Left hindlimb (tissue), 1 donor: ENCODE measurements at places on chromosomes 12 and 14.

DNA sequence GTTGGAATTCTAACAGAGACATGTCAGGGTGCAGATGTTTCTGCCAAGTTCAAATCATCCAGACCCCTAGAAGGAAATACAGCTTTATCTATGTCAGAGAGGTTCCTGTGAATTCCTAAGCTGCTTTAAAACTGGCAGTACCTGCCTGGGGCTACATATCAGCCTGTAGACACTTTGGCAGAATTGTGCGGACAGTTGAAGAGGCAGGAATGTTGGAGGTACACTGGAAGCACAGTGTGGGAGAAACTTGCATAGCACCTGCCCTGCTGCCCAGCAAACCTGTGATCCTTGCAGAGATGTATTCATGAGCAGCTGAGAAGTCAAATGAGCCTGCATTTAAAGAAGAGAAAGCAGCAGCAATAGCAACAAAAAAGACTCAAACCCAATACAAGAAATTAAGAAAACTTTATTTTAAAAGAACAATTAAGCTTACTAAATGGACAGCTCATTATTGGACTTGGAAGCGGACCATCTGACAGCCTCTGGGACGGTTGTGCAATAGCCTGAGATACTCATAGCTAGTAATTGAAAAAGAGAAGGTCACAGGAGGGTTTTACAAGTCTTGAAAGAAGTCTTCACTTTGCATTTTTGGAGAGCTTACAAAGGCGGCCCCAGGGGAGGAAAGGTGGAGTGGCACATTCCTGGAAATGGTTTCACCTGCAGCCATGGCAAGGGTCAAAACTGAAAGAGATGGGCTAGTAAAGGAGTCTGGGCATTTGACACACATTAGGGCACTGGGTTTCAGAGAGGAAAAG, 280.9 kb upstream of the FLRT2 start:
- DNase-seq, result no peak

DNA sequence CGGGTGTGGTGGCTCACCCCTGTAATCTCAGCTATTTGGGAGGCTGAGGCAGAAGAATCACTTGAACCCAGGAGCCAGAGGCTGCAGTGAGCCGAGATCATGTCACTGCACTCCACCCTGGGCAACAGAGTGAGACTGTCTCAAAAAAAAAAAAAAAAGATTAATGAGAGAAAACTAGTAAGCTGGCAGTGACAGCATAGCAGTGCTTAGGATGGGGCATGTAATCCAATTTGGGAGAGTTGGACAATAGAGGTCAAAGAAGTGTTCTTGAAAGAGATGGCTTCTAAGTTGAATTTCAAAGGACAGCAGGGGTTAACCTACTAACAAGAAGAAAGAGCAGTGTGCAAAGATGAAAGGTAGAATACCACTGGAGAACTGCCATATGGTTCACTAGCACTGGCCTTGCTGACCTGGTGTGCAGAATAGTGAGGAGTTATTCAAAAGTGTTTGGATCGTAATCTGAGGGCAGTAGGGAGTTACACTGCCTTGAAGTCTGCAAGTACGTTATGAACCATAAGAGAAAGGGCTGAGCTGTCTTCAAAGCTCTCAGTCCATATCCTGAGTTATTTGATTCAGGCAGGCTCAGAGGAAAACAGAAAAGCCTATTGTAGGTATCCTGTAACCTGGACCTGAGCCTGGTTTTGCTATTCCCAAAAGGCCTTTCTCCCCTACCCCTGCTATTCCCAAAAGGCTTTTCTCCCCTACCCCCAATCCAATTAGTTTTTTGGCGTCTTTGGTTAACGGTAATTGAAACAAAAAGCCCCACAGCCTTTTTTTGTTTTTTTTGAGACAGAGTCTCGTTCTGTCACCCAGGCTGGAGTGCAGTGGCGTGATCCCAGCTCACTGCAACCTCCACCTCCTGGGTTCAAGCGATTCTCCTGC, 3.4 kb downstream of the XPOT start:
- DNase-seq, result no peak

GRCh38 chr12:67671419-67671818, 22.9 kb downstream of the DYRK2 start:
- no peak for DNase-seq

DNA sequence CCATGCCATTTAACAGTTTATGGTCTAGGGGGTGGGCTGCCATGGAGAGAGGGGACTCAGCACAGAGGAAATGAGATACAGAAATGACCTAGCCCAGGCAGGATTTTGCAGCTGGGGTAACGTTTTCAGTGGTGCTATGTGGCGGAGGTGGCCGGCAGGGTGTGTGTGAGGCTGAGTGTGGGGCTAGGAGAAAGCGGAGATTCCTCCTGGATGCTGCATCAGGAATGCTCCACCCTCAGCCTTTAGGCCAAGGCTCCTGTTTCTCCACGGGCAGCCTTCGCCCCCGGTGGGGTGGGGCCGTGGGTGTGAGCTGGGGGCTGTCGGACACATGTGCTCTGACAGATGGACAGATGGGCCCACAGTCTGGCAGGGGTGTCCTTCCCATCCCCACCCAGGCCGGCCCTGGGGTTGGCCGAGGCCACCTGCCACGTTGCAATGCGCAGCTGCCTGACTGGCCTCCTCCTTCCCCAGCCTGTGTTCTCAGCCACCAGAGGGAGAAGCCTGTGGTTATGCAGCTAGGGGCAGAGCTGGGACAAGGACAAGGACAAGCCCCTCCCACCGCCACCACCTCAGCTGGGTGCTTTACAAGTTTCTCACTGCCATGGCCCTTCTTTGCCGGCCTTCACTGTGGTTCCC, 44.3 kb downstream of the TEAD4 start:
- DNase-seq, result peak; percentile 72

- DNase-seq, result no peak
Observed at GRCh38 chr12:89134213-89134770, 218.0 kb downstream of the DUSP6 start.

GRCh38 chr14:76844223-76844622, 18.0 kb downstream of the LRRC74A start:
- DNase-seq, result peak; percentile 50

- DNase-seq, result no peak
Observed at GRCh38 chr12:67524861-67525616, 123.5 kb upstream of the DYRK2 start.

DNA sequence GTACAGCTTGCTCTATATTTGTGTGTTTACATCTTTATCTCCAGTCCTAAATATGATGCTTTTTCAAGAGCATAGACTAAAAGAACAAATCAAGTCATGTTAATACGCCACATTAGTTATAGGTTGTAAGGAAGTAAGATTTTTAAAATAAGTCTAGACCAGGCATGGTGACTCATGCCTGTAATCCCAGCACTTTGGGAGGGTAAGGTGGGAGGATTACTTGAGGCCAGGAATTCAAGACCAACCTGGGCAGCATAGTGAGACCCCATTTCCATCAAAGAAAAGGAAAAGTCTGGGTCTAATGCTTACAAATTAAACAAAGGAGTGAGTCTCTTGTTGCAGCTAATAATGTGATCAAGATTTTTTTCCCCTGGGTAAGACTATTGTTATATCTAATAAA, 118.9 kb downstream of the GPR135 start:
- DNase-seq, result no peak

GRCh38 chr14:97277711-97278110, 480.5 kb downstream of the VRK1 start:
- DNase-seq, result no peak

GRCh38 chr14:61196792-61197191, 84.3 kb downstream of the TMEM30B start:
- no peak for DNase-seq

- DNase-seq, result no peak
Observed at GRCh38 chr12:127162902-127163301, 1104.1 kb upstream of the TMEM132C start.

DNA sequence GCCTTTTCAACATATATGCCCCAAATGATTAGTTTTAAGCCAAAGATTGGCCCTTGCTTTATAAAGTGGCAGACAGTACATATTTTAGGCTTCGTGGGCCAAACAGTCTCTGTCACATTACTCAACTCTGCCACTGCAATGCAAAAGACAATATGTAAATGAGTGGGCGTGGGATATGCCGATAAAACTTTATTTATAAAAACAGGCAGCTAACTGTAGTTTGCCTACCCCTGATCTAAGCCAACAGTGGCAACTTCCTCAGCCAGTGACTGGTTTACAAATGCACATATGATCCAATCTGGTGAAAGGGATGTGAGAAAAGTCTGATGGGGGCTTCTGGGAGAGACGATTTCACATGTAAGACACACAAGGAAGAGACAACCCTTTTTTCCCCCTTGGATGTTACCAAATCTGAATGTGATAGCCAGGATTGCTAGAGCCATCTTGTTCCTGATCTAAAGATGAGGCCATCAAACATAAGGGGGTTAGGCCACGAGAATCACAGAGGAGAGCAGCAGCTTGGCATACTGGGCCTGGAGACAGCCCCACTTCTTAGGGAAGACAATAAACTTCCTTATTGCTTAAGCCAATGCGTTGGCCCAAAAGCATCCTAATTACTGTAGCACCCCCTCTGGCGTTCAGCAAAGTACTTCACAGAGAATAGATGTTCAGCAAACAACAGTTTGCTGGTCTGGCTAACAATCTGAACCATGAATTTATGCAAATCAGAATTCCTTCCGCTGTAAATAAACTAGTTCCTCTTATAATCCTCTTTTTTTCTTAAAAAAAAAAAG, 75.2 kb upstream of the TMCC3 start:
- no peak for DNase-seq

GRCh38 chr14:92663049-92663448, 85.4 kb downstream of the LGMN start:
- no peak for DNase-seq

GRCh38 chr12:69091442-69092017, 147.8 kb upstream of the CPSF6 start:
- DNase-seq, result no peak

DNA sequence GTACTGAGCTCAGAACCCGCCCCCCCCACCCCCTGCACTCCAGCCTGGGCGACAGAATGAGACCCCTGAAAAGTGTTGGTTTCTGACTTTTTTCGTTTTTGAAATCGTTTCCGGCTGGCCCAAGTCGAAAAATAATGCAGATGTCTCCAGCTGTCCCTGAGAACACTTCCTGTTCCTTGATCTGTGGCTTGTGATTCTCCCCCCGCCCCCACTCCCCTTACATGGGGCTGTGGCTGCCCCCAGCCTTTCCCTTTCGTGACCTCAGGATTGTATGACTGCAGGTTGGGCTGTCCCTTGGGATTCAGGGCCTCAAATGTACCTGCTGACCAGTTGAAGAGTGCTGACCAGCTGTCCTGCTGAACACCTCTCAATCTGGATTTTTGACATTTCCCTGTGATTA, 34.1 kb downstream of the NOC4L start:
- DNase-seq, result no peak

GRCh38 chr14:37932481-37932880, 275.2 kb upstream of the SSTR1 start:
- no peak for DNase-seq
